Sigmoid colon (tissue), 7 donors: ENCODE measurements at places on chromosomes 7 and 10. TPM values are rescaled to one million over a fixed set of nuclear protein-coding genes. Genes with fewer than 3 reads are reported as not detected.

DNA sequence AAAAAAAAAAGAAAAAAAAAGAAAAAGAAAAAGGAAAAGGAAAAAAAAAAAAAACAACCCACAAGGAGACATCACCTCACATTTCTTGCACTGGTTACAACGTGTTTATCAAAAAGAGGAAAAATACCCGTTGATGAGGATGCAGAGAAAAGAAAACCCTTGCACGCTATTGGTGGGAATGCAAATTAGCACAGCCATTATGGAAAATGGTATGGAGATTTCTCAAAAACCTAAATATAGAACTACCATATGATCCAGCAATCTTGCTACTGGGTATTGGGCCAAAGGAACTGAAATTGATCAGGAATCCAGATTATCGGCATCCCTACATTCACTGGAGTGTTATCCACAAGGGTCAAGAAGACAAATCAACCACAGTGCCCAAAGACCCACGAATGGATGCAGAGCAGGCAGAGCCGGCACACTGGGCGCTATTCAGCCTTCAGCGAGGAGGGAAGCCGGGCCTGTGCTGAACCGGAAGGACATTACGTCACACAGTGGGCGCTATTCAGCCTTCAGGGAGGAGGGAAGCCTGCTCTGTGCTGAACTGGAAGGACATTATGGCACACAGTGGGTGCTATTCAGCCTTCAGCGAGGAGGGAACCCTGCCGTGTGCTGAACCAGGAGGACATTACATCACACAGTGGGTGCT lies 258.7 kb downstream of the ZMYND11 start:
- DNase-seq = peak; percentile 46

- peak; percentile 64 for DNase-seq
Measured at GRCh38 chr10:124722798-124723783, 21.1 kb downstream of the FAM53B start.

DNA sequence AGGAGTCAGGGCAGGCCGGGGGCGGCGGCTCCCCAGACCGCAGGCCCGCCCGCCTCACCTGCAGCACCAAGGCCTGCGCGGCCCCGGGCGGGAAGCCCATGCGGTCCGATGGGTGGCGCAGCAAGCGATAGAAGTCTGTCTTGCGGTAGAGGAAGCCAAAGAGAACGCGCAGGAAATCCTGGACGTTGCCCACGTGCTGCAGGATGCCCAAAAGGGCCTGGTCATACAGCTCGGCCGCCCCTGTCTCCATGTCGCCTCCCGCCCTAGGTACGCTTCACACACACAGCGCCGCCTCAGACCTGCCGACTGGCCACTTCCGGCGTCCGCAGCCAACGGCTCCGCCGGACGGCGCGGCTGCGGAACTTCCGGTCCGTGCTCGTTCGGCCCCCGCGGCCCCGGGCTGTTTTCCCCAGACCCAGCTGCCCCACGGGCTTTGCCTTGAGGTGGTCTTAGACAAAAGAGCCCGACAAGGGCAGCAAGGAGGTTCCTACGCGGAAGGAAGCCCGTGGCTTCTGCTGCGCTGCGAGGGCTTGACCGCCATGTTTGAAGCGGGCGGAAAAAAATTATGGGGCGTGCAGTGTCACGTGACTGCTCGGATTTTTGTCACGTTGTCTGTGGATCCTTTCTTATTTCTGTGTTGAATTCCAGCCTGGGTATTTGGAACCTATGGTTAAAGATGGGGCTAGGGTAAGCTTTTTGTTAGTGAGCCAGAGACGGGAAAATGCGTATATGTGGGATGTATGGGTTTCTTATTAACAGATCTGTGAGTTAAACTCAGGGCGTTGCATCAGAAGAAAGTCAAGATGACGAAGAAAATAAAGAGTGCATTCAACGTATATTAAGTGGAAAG lies at the start of gene NUDCD3:
Gene NUDCD3 (minus strand): TSS at position 308 of the 850 bp plus-strand sequence. CDS start 58 bp downstream, at position 250.
- DNase-seq = peak; percentile 91

- DNase-seq = no peak
Measured at GRCh38 chr10:17007418-17007770, 122.2 kb downstream of the CUBN start.

DNA sequence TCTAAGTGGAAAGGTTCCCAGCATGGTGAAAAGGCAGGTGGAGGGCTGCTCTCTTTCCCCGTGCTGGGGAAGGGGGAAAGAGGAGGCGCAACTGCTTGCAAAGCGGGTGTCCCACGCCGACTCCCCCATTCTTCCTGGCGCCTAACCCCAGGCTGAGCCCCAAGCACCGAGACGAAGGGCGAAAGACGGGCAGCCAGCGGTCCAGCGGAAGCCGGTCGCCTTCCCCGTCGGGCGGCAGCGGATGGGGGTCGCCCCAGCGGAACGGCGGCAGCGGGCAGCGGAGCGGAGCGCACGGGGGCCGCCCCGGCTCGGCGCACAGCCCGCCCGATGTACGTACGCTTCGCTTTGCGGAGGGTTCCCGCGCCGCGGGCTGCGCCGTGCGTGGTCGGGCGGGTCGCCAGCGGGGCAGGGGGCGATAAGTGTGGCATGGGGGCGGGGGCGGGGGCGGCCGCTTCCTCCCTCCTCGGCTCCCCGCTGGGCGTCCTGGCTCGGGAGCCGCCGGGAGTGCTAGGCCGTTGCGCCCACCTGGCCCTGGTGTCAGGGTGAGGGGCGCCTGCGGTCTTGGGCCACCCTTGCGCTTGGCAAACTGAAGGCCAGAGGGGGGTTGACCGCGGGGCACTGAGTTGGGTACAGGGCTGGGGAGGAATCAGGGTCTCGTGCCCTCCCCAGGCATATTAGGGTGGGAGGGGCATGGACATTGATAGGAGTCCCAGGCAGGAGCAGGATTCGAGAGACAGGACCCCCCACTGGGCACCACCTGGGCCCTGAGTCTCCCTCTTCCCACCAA lies 35.2 kb upstream of the HSPB1 start:
- DNase-seq = no peak

DNA sequence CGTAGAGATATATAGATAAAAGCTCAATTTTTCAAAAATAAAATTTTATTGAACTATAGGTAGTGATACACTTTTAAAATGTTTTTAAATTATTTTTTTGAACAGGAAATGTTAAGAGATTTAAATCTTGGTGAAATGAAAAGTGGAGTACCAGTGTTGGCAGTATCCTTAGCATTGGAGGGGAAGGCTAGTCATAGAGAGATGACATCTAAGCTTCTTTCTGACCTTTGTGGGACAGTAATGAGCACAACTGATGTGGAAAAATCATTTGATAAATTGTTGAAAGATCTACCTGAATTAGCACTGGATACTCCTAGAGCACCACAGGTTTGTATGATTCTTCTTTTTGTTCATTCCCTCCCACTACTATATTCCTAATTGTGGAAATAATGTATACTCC lies 15.8 kb downstream of the PDCD4 start:
- DNase-seq = no peak

GRCh38 chr7:7984424-7984823 lies 15.8 kb downstream of the GLCCI1 start:
- DNase-seq = no peak

DNA sequence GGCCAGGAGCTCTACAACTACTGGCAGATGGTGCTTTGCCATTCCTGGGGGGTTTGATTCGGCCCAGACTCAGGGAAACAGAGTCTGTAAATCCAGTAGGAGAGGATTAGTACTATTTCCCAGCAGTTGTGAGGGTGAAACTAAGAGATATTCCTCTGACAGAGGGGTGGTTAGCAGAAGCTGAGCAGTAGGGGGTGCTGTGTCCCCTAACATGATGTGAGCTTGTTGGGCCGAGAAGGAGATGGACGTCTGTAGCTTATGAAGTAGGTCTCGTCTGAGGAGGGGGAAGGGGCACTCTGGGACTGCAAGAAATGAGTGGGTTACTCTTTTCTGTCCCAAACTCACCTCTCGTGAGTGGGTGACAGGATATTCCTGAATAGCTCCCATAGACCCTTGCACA lies 179.2 kb upstream of the MBL2 start:
- no peak for DNase-seq

- DNase-seq = no peak
Measured at GRCh38 chr10:49596493-49596809, 13.7 kb upstream of the SLC18A3 start.

GRCh38 chr7:55113760-55114540 lies 95.1 kb downstream of the EGFR start:
- no peak for DNase-seq

Gene NME8
- total RNA-seq = not detected

Gene ABCF2
- total RNA-seq = 32.1 TPM

Gene SLC13A1
- not detected for total RNA-seq
